GM04503 (cell line): ENCODE measurements at places on chromosomes 13 and 19.
A peak's percentile ranks its signal among the peaks of the same experiment; 100 is the strongest.

- DNase-seq, result peak; percentile 6
Observed at GRCh38 chr13:59318320-59318930, 845.3 kb downstream of the DIAPH3 start.

DNA sequence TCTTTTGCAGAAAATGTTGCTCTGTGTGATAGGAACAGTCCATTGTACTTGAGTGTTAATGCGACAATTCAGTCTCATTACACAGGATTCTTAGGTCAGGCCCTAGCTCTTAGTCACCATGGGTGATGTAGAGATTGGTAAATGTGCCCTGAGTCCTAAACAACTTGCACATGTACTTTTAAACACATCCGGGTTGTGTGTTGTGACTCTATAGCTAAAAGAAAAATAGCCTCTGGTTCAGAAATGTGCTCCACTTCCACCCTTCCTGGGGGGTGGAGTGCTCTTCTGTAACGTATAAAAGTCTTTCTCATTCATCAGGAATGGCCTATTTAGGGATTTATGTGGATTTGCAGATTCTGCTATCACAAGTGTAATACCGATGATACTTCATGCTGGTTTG is 5.2 kb downstream of the SPATA13 start:
- DNase-seq, result no peak

GRCh38 chr13:38417727-38418126 is 68.1 kb downstream of the UFM1 start:
- DNase-seq, result no peak

- no peak for DNase-seq
Observed at GRCh38 chr19:23673132-23673531, 13.9 kb downstream of the ZNF675 start.

GRCh38 chr19:29655648-29656335 is 9.5 kb upstream of the PLEKHF1 start:
- no peak for DNase-seq

- DNase-seq, result peak; percentile 34
Observed at GRCh38 chr19:15437355-15438123, 12.2 kb downstream of the WIZ start.

GRCh38 chr13:68050761-68051160 is 820.6 kb upstream of the PCDH9 start:
- DNase-seq, result no peak

DNA sequence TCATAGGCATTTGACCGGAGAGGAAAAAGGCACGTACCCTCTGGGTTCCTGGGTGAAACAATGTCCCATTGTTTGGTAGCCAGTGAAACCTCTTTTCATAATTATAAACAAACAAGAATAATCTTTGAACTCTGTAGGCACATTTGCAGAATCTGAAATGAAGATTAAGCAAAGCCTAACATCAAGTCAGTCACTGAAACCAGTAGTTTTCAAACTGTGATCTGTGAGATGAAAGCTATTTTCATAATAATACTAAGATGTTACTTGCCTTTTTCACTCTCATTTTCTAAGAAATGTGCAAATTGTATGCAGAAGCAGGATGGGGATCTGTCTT is 105.4 kb downstream of the WDFY2 start:
- no peak for DNase-seq

DNA sequence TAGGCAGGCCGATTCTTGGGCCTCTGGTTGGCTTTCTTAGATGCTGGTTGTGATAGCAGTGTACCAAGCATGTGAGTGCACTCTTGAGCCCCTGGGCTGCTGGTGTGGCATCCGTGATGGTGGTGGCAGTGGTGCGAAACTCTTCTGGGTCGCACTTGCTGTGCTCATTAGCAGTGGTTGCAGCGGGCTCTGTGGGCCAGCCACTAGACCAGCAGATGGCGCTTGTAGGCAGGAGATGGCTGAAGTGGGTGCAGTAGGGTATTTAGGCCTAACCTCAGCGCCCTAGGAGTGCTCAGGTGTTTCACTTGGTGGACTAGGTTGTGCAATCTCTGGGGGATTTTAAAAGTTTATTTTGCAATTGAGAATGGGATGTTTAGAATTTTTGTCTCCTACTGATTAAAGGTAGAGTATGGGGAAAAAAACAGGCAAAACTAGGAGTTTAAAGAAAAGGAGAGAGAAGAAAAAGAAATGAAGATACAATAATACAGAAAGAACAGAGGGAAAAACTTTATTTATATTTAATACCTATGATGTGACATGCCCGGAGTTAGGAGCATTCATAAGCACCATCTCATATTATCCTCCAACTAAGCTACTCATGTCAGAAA is 4.3 kb upstream of the ZNF17 start:
- DNase-seq, result no peak

DNA sequence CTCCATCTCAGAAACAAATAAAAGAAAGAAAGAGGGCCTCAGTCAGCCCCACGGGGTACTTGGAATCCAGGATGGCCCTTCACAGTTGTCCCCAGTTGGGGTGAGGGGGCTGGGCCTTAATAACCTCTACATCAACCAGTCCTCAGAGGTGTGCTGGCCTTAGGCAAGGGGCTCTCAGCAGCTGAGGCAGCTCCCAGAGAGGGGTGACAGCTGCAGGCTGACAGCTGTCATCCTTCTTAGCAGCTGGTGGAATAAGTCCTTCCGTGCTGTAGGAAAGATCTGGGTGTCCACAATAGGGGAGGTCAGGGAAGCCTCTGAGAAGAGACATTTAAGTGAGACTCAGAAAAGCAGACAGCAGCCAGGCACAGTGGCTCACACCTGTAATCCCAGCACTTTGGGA is 7.4 kb downstream of the BCAM start:
- no peak for DNase-seq

GRCh38 chr19:51047031-51047335 is 12.2 kb upstream of the KLK12 start:
- DNase-seq, result no peak

DNA sequence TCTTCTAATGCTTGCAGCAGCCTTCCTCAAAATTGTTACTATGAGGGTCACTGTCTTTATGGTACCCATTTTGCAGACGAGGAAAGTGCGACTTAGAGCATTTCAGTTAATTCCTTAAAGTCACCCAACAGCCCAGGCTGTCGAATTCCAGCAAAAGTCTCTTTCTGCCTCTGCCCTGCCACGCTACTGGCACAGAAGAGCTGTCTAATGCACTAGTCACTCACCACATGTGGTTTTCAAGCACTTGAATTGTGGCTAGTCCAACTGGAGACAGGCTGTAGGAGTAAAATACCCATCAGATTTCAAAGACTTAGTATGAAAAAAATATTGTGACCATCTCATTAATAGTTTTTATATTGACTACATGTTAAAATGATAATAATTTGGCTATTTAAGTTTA is 1.7 kb downstream of the FPR1 start:
- no peak for DNase-seq

DNA sequence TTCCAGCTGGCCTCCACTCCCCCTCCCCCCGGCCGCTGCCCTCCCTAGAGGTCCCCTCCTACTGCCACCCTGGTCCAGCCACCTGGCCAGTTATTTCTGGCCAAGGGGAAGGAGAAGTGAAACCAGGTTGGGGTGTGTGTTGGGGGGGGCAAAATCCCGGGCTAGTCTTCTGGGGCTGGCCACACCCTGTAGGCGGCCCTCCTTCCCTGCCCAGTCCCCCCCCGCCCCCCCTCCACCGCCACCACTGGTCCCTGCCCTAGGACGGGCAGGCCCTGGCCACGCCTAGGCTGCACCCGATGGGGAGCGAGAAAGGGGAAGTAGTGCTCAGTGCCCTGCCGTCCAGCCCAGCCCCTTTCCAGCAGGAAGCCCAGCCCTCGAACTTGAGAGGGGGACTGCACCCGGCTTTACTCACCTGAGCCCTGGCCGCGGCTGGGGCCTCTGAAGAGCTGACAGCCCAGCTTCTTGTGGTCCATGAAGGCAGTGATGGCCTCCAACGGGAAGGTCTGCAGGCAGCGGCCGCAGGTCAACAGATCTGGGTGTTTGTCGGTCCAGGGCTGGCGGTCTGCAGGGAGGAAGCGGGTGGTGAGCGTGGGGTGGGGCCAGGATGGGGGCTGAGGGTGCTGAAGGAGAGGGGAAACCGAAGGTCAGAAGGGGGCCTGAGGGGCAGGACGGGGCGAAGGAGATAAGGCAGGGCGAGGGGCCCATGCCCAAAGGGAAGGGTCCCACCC is 813 bp downstream of the ZNF296 start:
- DNase-seq, result no peak
